ENCODE measurements at places on chromosomes 4 and X.
A peak's percentile ranks its signal among the peaks of the same experiment; 100 is the strongest.

DNA sequence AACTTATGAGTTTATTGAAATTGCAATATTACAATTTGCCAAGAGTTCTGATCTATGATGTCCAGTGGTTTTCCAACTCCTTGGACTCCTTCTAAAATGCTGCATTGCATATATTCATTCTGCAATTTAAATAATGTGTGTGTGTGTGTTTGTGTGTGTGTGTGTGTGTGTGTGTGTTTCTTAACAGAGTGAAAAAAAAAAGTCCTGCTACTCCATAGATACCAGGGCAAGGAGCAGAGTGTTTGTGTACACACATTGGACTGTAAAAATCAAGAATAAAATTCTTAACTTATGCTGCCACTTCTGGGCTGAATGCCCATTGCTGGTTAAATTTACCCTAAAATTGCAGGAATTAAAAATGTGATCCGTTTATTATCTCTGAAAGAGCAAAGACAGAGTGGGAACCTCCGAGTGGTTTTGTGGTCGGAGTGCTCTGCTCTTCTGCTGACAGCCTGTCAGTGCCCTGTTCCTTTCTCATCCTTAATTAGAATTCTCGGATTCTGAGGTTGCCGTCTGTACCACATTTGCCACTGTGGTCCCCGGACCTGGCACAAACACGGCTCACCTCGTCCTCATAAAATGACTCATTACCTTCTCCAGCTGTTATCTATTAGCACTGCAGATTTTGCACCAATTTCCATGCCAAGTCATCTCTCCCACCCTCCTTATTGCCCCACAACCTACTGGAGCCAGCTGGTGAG is 355.5 kb downstream of the KCNIP4 start:
- H3K4me1 ChIP-seq: peaks cover 6% of the 10 kb centered on the region
- no peak overlapping the region for H3K27ac ChIP-seq
- H3K36me3 ChIP-seq: no peaks in the 10 kb centered on the region

DNA sequence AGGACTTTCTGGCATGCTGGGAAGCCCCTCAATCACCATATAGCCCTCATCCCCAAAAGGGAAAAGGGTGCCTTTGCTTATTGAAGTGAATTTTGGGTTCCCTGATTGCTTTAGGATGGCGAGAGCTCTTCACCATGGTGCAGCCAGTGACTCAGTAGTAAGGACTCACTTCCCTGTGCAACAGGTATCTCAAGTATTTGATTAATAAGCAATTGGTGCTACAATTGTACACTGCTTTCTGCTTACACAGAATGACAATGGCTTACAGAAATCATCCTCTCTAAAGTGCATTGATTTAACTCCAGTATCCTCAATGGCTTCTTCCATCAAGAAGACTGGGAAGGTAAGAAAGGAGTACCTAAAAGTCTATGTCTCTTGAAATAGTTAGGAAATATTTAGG is 143.7 kb upstream of the SMIM10 start:
- no peaks in the 10 kb centered on the region for H3K36me3 ChIP-seq
- DNase-seq: no peak
- no peak overlapping the region for H3K4me3 ChIP-seq
- no peaks in the 10 kb centered on the region for H3K4me1 ChIP-seq
- no peak overlapping the region for H3K27ac ChIP-seq

- DNase-seq: peak; percentile 11
- no peak overlapping the region for H3K4me3 ChIP-seq
- H3K36me3 ChIP-seq: no peaks in the 10 kb centered on the region
- H3K27me3 ChIP-seq: peaks cover 2% of the 10 kb centered on the region
Observed at GRCh38 chr4:89305712-89306437, 1.7 kb downstream of the GPRIN3 start.

- no peak overlapping the region for H3K27ac ChIP-seq
- DNase-seq: no peak
- H3K4me3 ChIP-seq: no peak overlapping the region
- no peaks in the 10 kb centered on the region for H3K36me3 ChIP-seq
Observed at GRCh38 chr4:124468360-124468759, 244.2 kb downstream of the ANKRD50 start.

DNA sequence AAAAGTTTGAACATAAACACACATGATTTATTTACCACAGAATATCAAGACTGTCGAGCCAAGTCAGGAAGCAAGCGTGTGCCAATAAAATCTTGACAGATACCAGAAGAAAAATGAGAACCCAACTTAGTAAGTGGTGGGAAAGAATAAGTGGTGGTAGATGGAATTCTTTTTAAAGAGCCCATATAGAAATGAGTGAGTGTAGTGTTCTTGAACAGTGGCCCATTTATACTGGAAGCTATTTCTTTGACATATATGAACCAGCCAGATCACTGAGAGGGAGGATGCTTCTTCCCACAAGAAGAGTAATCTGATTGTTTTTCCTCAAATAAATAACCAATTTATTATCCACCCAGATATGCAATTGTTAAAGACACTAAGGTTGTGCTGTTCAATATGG is 98.0 kb downstream of the NHS start:
- no peaks in the 10 kb centered on the region for H3K4me1 ChIP-seq
- no peak overlapping the region for H3K4me3 ChIP-seq
- DNase-seq: no peak
- no peaks in the 10 kb centered on the region for H3K36me3 ChIP-seq
- no peaks in the 10 kb centered on the region for H3K27me3 ChIP-seq
- no peak overlapping the region for H3K27ac ChIP-seq

Measured in hepatocyte (in vitro differentiated cells).